K562 (cell line): ENCODE measurements at places on chromosomes 4 and X. TPM values are rescaled to one million over a fixed set of nuclear protein-coding genes. Genes with fewer than 3 reads are reported as not detected.
A peak's percentile ranks its signal among the peaks of the same experiment; 100 is the strongest.

Gene SPATA4
- polyA plus RNA-seq: not detected in 2 replicates

Gene F11
- polyA plus RNA-seq: not detected in 2 replicates

Gene MAMLD1
- polyA plus RNA-seq: 0.12 TPM in 1 of 2 replicates, not detected in the other

Gene TRIM2
- polyA plus RNA-seq: 1.0 TPM in 1 of 2 replicates, not detected in the other

DNA sequence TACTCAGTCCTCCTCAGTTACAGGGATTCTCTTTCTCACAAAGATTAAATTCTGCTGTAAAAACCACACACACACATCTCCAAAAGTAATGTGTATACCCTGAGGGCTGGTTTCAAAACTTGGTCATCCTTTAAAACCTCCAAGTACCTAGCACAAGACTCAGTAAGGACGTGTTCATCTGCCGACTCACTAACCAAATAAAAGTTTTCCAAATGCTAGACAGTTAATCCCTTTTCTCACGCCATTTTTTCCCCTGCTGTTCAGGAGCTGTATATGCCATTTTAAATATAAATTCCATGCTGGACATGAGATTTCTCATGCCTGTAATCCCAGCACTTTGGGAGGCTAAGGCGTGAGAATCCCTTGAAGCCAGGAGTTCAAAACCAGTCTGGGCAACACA is 3.9 kb upstream of the SAT1 start:
- H3K27ac ChIP-seq: no peak overlapping the region
- DNase-seq: no peak
- H3K4me3 ChIP-seq: no peak overlapping the region
- peaks cover 10% of the 10 kb centered on the region; the same call in 1 of the 2 replicates for H3K4me1 ChIP-seq
- H3K36me3 ChIP-seq: no peaks in the 10 kb centered on the region

GRCh38 chr4:5526080-5526846 is 182.1 kb downstream of the EVC2 start:
- no peaks in the 10 kb centered on the region for H3K36me3 ChIP-seq
- H3K4me3 ChIP-seq: no peak overlapping the region
- DNase-seq: no peak
- no peaks in the 10 kb centered on the region for H3K27me3 ChIP-seq
- H3K4me1 ChIP-seq: no peaks in the 10 kb centered on the region

DNA sequence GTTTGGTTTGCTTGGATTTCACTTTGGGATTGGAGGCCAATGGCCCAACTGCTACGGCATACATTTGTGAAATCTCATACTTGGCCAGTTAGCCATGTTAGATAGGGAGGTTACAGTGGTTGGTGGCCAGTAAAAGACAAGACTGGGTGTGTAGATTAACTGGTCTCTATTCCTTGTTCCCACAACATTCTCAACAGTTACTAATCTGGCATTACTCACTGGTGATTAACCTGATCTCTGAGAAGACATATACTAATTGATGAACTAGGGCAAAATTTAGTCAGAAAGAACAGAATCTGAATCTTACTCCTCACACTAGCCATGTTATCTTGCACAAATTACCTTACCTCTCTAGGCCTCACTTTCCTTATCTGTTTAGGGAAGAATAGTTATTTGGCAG is 33.4 kb downstream of the GATB start:
- DNase-seq: no peak
- H3K4me3 ChIP-seq: no peak overlapping the region
- H3K27ac ChIP-seq: no peak overlapping the region
- no peaks in the 10 kb centered on the region for H3K27me3 ChIP-seq
- peaks cover 9% of the 10 kb centered on the region for H3K4me1 ChIP-seq
- H3K36me3 ChIP-seq: no peaks in the 10 kb centered on the region; the same call in 2 of the 3 replicates

GRCh38 chrX:68632491-68632890 is 15.0 kb upstream of the STARD8 start:
- H3K36me3 ChIP-seq: no peaks in the 10 kb centered on the region
- H3K4me3 ChIP-seq: no peak overlapping the region
- no peak overlapping the region for H3K27ac ChIP-seq
- no peak for DNase-seq
- no peaks in the 10 kb centered on the region; the same call in 2 of the 3 replicates for H3K4me1 ChIP-seq

GRCh38 chr4:186727169-186727976 is 3.7 kb upstream of the FAT1 start:
- H3K4me3 ChIP-seq: peak overlapping the region; percentile 58
- no peaks in the 10 kb centered on the region for H3K36me3 ChIP-seq
- peaks cover 15% of the 10 kb centered on the region; the same call in 2 of the 3 replicates for H3K4me1 ChIP-seq
- peaks cover 34% of the 10 kb centered on the region for H3K27me3 ChIP-seq
- H3K27ac ChIP-seq: no peak overlapping the region
